ENCODE measurements at places on chromosomes 4 and X. TPM values are rescaled to one million over a fixed set of nuclear protein-coding genes. Genes with fewer than 3 reads are reported as not detected.

DNA sequence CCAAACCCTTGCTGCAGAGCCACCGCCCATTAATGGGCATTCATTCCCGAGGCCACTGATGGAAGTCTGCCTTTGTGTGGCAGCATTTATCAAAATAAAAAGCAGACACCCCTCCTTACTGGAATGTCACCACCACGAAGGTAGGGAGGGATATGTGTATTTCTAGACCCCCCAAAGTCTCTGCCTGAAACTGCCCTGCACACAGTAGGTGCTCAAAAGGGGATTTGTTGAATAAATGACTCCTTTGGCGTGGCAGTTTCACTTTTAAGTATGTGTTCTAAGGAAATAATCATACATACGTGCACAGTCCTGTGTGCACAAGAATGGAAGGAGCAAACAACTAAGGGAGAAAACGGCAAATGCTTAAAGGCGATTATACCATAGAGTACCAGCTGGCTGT lies 23.6 kb upstream of the GLOD5 start:
- no peak for DNase-seq

- DNase-seq: peak; percentile 49
Observed at GRCh38 chr4:15778289-15779241, at the start of gene CD38. TSS of gene CD38 (plus strand) at chr4:15778328. CDS start at chr4:15778415, 87 bp downstream.

GRCh38 chr4:109548655-109549054 lies 11.4 kb upstream of the MCUB start:
- DNase-seq: no peak

SGCB gene
- total RNA-seq: 73.0 TPM

USP17L28 gene
- total RNA-seq: not detected

FGB gene
- 0.21 TPM for total RNA-seq

Data from left cardiac atrium (tissue), 4 donors.